ENCODE measurements at places on chromosomes 3 and 15.

DNA sequence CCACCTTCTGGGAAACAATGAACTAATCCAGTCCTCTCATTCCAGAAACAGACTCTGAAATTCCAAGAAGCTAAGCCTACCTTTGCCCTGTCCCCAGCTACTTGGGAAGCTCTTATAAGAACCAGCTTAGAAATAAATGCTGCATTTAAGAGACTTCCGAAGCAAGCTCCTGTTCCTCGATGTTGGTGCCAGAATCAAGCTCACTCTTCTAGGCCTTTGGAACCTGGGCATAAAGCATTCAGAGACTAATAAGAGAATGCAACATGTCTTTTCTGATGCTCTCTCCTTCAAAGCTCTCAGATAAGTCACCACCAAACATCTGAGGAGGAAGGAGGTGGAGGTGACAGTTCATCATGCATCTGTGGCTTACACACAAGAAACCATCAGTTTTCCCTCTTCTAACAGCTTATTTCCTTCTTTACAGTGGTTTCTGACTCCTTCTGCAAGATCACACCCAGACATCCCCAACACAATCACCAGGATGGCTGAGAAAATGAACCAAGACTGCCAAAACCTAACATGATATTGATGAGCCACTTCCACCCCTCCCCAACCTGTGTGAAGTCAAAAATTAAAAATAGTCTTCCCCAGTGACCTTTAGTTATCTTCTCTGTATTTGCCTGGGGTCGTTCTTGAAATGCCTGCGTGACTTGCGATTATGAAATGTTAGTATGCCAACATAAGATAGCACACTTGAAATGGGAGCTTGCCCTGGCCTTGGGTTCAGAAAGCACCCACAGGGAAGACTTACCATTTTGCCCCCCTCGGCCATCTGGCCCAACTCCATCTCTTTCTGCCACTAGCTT, 11.5 kb downstream of the ARHGEF3 start:
- no peak for DNase-seq

DNA sequence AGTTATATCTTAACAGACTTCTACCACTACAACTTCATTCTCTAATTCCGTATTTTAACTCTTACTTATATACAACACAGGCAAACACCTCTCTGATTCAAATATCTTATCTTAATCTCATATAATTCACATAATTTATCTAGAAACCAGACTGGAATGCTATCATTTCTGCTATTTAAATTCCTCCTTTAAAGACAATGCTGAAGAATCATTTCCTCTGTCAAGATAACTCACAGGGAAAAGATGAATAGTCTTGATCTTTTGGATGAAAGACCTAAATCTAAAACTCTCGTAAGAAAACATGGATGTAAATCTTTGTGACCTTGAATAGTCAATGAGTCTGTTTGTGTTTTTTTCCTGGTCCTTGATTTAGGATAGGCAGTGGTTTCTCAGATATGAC, 135.3 kb upstream of the PLXND1 start:
- DNase-seq: no peak

- DNase-seq: no peak
Observed at GRCh38 chr15:39260391-39260790, 320.5 kb upstream of the THBS1 start.

DNA sequence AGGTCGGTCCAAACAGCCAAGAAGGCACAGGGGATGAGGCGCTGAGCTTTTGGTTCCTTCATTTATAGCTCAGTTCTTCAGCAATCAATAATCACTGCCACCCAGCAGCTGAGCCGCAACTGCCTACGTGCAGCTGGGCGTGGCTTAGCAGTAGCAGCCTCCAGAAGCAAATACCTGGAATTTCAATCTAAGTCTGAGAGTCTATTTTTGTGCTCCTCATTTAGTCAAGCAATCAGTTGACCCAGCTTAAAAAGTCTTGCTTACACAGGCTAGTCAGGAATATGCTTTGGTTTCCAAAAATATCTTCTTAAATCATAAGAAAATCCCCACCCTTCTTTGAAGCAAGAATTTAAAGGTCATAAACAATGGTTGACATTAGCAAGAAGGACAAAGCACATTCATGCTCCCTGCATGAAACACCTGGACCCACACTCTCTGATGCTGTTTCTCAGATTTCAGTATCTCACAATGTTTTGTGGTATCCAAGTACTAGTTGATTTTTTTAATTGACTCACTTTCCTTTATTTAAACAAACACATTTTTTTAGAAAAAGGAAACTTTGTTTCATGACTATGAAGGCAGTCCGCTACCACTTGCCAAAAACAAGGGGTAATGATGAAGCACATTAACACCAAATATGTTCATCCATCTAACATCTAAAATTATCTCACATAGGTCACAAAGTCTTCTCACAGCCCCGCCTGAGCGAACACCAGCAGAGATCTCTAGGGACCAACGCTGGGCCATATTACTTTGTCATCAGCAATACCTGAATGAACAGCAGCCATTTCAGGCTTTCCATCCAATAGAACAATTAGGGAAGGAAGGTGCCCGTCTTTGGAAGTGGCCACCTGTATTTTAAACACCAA, 106.1 kb downstream of the OXNAD1 start:
- DNase-seq: no peak

DNA sequence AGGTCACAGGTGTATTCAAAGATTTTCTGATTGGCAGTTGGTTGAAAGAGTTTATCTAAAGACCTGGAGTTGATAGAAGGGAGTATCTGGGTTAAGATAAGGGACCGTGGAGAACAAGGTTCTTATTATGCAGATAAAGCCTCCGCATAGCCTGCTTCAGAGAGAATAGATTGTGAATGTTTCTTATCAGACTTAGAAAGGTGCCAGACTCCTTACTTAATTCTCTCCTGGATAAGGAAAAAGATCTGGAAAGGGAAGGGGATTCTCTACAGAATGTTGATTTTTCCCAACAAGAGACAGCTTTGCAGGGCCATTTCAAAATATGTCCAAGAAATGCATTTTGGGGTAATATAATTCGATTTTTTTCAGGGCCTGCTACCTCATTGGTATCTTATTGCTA, 341.3 kb upstream of the RARB start:
- DNase-seq: no peak

DNA sequence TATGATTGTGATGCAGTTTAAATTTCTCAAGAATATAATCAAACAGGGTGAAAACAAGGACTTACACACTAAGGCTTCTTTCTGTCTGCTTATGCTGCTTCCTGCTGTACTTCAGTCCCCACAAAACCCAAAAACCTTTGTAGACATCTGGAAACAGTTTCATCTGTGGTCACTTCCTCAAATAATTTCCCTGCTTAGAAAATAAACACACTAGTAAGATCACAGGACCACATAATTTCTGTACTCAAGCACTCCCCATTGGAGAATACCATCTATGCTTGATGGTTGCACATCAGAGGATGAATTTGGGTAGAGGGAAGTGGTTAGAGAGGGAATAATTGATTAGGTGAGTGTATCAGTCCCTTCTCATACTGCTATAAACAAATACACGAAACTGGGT, 266.2 kb downstream of the LSAMP start:
- no peak for DNase-seq

DNA sequence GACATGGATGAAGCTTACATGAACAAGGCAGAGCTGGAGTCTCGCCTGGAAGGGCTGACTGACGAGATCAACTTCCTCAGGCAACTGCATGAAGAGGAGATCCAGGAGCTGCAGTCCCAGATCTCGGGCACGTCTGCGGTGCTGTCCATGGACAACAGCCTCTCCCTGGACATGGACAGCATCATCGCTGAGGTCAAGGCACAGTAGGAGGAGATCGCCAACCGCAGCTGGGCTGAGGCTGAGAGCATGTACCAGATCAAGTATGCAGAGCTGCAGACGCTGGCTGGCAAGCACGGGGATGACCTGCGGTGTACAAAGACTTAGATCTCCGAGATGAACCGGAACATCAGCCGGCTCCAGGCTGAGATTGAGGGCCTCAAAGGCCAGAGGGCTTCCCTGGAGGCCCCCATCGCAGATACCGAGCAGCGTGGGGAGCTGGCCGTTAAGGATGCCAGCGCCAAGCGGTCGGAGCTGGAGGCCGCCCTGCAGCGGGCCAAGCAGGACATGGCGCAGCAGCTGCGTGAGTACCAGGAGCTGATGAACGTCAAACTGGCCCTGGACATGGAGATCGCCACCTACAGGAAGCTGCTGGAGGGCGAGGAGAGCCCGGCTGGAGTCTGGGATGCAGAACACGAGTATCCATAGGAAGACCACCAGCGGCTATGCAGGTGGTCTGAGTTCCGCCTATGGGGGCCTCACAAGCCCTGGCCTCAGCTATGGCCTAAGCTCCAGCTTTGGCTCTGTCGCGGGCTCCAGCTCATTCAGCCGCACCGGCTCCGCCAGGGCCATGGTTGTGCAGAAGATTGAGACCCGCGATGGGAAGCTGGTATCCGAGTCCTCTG, 77.6 kb downstream of the CLDN11 start:
- no peak for DNase-seq

GRCh38 chr15:43067717-43068461, 37.9 kb downstream of the UBR1 start:
- DNase-seq: no peak

DNA sequence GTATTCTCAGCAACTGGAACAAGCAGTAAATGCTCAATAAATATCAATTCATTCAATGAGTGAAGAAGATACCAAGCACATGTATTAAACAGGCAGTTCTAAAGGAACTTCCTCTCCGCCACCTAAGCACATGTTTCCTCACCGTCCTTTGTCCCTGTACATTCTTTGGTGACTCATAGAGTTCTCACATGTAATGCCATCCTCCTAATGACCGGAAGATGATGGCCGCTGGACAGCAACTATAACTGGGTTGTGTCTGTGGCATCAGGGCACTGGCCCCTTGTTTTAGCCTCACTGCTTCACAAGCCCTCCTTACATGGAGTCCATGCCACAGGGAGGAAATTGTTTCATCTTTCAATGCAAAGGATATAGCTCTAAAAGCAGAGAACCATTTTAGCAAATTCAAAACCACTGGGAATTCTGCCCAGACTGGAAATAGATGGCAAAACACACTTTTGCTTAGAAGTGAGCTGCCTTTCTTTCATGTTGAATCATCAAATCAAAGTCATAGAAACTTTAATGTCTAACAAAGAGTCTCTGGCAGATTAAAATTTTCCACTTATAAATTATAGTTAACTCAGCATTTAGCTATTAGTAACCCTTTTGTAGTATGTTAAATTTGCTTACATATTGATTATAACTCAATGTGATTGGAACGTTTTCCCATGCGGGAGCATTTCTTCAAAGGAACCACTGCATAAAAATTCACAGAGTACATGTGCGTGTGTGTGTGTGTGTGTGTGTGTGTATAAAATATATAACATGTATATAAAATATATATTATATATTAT, 74.1 kb downstream of the GAP43 start:
- DNase-seq: no peak

- no peak for DNase-seq
Observed at GRCh38 chr3:65376426-65376825, 662.3 kb downstream of the MAGI1 start.

DNA sequence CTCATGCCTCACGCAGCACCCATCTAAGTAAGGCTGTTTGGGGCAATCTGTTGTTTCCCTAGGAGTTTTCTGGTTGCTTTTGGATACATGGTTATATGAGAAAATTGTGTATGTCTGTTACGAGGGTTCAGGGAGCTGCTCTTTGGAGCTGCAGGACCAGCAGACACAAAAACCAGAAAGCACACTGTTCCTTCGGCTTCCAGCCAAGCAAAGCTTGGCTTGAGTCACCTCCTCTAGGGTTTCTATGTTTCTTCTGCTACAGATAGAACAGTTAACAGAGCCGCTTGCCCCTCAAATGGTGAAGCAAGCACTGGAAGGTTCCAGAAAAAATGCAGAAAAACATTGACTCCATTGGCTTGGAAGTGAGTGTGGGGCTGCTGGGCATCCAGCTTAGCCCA, 49.2 kb upstream of the CTDSPL start:
- DNase-seq: no peak

Data from stimulated activated CD8-positive, alpha-beta memory T cell treated with anti-CD3 and anti-CD28 coated beads, Interleukin-4, amount 100 ng/mL, for 4 hours (primary cell).